ENCODE measurements at places on chromosomes 6 and 20.

- DNase-seq, result no peak
Measured at GRCh38 chr6:157096105-157096504, 227.2 kb downstream of the TMEM242 start.

GRCh38 chr6:35080016-35080680 lies 61.0 kb downstream of the TCP11 start:
- DNase-seq, result no peak

- DNase-seq, result no peak
Measured at GRCh38 chr20:11822540-11822794, 95.2 kb upstream of the BTBD3 start.

- peak; percentile 65 for DNase-seq
Measured at GRCh38 chr6:3419624-3420272, 37.1 kb downstream of the SLC22A23 start.

DNA sequence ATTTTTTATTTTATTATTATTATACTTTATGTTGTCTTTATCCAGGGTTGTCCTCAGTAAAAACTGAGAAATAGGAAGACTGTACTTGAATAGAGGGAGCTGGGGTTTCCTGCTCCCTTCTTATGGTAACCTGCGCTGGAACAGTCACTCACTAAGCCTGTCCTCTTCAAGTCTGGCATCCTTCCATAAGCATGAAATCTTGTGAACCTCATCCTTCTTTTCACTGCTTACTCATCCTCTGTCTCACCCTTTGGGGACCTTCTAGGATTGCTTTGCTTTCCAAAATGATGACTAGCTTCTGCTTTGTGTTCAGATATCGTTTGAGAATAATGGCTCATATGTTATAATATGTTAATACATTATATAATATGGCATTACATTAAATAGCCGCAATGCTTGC lies 90.6 kb downstream of the C6orf118 start:
- peak; percentile 70 for DNase-seq

DNA sequence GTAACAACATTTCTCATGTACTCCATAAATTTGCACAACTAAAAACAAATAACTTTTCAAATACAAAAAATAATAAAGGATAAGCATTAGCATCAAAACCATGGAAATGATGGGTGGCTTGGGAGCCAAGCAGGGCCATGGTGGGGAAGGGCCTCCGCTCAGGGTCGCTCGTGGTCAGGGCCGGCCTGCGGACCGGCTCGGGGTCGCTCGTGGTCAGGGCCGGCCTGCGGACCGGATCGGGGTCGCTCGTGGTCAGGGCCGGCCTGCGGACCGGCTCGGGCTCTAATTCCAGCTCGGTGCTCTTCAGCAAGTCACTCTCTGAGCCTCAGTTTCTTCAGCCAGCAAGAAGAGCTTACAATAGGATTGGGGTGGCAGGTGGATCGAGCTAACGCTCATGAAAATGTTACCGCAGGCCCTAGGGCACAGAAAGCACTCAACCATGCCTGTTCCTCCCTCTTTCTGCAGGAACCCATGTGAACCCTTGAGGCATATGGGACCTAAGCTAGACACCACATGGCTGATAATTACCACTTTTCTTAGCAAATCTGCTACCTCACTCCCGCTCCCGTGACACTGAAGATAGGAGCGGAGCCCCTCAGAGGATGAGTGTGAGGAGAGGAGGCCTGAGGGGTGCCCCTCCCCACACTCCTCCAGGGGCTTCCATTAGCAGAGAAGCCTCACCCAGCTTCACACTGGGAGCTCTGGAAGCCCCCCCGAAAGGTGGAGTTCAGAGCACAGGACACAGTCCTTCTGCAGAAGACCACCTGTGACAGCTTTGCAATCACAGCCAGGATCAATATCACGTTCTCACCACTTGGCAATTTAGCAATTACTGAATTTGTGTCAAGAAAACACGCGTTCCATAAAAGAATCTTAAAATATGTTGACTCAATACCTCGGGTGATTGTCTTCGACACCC lies 103.0 kb downstream of the PSMB1 start:
- no peak for DNase-seq

DNA sequence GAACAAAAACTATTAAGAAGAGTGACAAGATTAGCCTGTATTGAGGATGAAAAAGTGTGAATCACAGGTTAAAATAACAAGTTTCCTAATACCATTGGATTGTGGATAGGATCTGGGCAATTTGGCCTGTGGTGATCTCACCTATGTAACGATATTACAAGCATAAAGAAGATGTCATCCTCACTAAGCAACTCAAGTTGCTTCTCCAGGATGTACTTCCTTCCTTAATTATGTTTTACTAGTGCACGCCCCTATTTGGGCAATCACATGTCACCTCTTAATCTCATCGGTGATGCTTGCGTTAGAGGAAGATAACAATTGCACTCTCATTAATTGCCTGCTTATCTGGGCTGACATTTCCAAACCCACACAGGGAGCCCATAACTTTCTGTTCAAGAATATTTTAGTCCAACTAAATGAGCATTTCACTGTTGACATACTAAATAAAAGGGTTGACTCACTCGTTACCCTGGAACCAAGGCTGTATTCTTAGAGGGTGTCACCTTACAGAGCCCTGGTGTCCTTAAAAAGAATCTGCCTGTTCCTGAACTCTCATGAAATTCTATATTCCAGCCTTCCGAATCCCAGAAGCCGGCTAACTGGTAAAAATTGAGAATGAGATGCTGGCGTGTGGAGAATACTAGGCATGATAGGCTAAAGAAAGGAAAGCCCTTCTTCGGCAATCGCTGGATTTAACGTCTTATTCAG lies 88.2 kb upstream of the ATXN1 start:
- DNase-seq, result peak; percentile 31

GRCh38 chr6:37495244-37495934 lies 4.3 kb downstream of the CCDC167 start:
- no peak for DNase-seq

- no peak for DNase-seq
Measured at GRCh38 chr20:62146019-62146755, 2.6 kb downstream of the SS18L1 start.

DNA sequence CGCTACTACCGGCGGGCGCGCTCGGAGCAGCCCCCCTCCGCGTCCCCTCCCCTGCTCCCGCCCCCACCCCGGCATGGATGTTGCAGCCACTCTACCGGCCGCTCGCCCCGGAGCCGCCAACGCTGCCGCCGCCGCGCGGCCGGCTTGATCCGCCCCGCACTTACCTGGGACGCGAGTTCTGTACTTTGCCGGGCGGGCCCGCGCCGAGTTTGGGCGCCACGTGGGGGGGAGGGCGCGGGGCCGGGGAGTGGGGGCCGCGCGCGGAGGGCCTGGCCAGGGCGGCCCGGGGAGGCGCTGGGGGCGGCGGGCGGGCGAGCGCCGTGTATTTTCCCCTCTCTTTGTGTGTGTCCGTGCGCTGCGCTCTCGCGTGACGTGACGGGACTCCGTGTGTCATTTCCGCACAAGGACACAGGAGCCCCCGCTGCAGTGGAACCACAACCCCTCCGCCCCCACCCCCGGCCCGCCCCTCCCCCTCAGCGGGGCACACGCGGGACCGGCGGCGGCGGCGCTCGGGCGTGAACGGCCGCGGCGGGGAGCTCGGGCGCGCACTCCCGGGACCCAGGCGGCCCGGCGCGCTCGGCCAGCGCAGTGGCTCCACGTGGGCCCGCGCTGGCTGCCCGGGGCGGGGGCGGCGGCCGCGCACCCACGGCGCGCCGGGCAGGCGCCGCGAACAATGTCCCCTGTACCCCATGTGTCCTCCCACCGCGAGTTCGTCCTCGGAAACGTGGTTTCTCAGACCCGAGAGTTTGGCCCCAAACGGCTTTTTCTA lies at the start of gene BEND3:
TSS of gene BEND3 (minus strand) at position 590 of the 769 bp plus-strand sequence. CDS start 16,230 bp downstream, outside the sequence.
- peak; percentile 39 for DNase-seq

GRCh38 chr20:42576167-42576566 lies 613.5 kb downstream of the PTPRT start:
- no peak for DNase-seq

- no peak for DNase-seq
Measured at GRCh38 chr20:62760471-62760855, 35.8 kb upstream of the MRGBP start.

GRCh38 chr6:142722012-142722411 lies 223.0 kb downstream of the HIVEP2 start:
- DNase-seq, result no peak

- peak; percentile 27 for DNase-seq
Measured at GRCh38 chr20:41213150-41213820, 75.9 kb downstream of the PLCG1 start.

GRCh38 chr6:26623339-26623859 lies 26.6 kb downstream of the ABT1 start:
- DNase-seq, result no peak

GRCh38 chr6:101605874-101606273 lies 212.4 kb downstream of the GRIK2 start:
- no peak for DNase-seq

GRCh38 chr6:11495565-11496145 lies 41.9 kb upstream of the TMEM170B start:
- no peak for DNase-seq

GRCh38 chr20:49140411-49140810 lies 47.7 kb downstream of the STAU1 start:
- DNase-seq, result no peak

GRCh38 chr20:19079536-19080299 lies 132.7 kb upstream of the SLC24A3 start:
- no peak for DNase-seq

- DNase-seq, result no peak
Measured at GRCh38 chr20:44615876-44616603, 33.7 kb downstream of the PKIG start.

DNA sequence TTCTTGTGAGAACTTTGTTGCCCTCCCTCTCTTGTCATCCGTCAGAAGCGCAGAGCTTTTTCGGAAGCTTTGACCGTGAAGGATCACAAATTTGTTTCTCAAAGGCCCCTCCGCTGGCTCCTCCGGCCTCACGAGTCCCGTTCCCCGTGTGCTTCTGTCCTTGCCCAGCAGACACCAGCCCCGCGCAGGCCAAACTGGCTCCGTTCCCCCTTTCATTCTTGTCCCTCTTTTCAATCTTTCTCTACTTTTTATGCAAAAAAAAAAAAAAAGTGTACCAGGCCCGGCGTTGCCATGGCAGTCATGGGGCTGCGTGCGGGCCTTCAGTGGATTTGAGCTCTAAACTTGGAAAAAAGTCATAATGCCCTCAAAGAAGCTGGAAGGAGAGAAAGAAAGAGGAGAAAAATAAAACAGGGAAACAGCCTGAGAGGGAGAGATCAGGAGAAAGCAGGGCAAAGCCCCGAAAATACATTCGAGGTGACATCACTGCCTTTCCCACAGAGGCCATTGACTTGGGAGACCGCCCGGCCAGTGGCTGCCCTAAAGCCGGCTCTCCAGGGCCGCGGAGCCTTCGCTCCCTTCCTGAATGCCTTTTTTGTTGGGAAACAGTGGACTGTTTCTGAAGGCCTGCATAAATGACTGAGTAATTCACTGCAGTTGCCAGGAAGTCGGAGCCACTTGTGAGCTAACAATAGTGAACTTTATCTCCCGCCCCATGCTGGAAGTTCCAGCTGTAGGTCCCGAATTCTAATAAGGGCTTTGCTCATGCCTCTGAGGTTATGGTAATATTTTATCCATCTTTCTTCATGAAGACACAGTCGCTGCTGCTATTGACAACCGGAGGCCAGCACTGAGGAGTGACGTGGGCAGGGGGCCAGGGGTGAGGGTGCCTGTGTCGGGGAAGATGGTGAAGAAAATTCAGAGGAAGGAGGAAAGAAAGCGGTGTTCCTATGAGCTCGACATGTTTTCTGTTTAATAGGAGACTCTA lies 670.9 kb downstream of the QKI start:
- peak; percentile 82 for DNase-seq

GRCh38 chr20:56187534-56188165 lies 60.9 kb upstream of the MC3R start:
- no peak for DNase-seq

- DNase-seq, result peak; percentile 59
Measured at GRCh38 chr6:143745166-143746133, 67.7 kb downstream of the PHACTR2 start.

GRCh38 chr6:36760685-36761435 lies 63.2 kb downstream of the RAB44 start:
- DNase-seq, result no peak

GRCh38 chr20:719816-720215 lies 44.2 kb upstream of the SCRT2 start:
- DNase-seq, result no peak

GRCh38 chr6:112041535-112041934 lies 12.4 kb upstream of the CCN6 start:
- no peak for DNase-seq

- no peak for DNase-seq
Measured at GRCh38 chr20:24442909-24443308, 26.5 kb upstream of the SYNDIG1 start.

DNA sequence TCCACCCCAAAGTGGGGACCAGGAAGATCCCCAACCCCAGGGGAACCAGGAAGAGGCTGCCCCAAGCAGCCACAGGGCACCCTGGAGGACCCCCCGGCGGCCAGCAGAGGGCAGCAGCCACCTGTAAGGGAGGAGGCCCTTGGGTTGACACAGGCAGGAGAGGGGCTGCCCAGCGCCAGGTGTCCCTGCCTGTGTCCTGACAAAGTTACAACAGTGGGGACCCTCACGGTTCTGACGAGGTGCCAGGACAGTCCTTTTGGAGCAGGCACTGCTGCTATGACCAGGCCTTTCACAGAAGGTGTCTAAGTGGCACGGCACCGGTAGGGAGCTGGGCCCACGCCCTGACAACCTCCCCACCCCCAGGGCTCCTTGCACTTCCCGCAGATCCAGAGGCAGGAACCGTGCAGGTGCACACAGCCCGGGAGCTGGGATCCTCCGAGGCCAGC lies 176.7 kb downstream of the BMP7 start:
- peak; percentile 38 for DNase-seq

DNA sequence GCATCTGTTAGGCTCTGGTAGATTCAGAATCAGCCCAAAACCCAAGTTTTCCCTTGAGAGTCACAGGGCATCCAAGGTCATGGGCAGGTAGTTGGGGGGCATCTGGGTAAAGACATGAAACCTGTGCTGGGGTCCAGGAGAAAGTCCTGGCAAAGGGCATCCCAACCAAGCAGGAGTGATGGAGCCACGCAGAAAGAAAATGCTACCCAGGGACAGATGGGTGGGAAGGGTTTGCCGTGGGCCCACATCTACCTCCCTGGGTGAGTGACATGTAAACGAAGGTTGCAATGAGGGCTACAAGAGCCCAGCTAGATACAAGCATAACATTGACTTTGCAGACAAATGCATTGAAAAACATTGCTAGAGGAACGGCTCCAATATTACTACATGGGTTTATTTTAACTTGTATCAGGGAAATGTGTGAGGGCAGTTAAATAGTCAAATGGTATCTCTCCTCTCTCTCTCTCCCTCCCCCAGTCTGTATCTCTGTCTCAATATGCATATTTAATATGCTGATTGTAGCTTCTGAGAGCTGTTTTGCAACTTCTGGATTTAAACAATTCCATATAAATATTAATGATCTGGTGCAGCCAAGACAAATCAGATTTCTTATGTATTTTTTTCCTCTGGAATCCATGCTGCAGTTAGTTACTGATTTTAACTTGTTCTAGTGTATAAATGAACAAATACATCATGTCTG lies 135.7 kb downstream of the SYNDIG1 start:
- no peak for DNase-seq

GRCh38 chr6:74284284-74284683 lies 588.3 kb downstream of the CD109 start:
- DNase-seq, result no peak

Measured in fibroblast of upper back skin (primary cell).